GM12865 (cell line): ENCODE measurements at places on chromosomes 6 and 20.
A peak's percentile ranks its signal among the peaks of the same experiment; 100 is the strongest.

DNA sequence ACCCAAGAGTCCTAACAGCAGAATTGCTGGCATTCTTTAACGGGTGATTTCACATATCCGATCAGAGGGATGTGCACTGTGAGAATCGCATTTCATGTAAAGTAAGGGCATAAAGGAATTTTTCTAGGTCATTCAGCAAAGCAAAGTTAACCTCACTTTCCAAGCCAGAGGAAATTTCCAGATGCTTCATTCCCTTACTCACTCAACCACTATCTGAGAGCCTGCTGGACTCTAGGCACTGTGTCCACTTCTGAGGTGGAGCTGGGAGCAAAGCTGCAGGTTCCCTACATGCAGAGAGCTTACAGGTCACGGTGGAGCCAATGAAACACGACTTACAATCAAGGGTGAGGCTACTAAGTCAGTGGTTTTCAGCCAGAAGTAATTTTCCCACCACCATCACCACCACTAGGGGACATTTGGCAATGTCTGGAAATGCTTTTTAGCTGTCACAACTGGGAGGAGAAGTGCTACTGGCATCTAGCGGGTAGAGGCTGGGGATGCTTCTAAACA is 34.5 kb upstream of the TSHZ2 start:
- DNase-seq: peak; percentile 7

DNA sequence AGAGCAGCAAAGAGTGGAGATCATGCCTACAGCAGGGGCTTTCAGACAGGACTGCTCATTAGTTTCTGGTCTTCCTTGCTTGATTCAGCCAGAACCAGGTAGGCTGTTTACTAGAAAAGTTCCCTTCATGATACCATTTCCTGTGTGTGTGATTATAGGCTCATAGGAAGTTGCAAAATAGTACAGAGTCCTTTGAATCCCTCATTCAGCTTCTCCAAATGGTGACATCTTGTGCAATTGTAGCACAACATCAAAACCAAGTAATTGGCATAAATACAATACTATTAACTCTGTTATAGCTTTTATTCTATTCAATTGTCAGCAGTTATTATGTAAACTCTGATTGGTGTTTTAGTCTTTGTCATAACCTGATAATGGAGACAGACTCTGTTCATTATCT is 347.3 kb upstream of the CDH4 start:
- DNase-seq: no peak

DNA sequence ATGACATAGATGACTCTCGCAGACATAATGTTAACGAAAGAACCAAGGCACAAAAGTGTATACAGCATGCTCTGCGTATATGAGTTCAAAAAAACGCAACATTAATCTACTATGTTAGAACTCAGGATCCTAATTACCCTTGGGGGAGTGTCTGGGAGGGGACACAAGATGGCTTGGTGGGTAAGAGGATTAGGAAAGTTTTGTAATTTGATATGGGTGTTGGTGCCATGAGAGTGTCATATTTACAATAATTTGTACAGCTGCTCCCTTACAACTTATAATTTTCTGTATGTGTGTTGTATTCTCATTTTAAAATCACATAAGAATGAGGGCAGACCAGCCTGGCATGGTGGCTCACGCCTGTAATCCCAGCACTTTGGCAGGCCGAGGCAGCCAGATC is 38.6 kb downstream of the TFEB start:
- DNase-seq: no peak

- DNase-seq: no peak
Observed at GRCh38 chr20:15992564-15992963, 580.7 kb downstream of the KIF16B start.

GRCh38 chr20:63082308-63082938 is 75.7 kb upstream of the BHLHE23 start:
- DNase-seq: no peak

DNA sequence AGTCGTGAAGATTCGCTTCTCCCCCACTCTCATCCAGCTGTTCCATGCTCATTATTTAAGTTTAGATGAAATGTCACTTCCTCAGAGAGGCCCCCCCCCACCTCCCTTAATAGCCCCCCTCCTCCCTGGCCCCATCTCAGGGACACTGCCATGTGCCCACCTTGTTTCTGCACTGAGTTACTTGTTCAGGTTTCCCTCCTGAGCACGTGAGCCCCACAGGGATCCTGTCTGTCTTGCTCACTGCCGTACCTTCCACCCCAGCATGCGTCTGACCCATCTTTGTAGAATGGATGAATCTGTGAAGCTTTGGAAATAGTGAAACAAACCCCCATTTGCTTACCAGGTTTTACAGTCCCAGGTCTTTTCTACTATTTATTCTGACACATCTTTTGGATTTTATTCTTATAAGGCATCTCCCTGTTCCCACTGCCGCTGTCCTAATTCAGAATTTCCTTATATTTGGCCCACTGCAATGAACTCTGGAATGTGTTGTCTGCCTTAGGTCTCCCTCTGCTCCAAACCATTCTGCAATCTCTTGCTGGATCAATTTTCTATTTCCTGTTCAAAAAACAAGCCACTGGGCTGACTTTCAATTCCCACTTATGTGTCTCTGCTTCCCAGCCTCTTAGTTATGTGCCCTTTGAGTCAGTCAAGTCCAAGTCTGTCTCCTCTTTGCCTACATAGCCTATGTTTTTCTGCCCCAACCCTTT is 136.5 kb upstream of the ECI2 start:
- no peak for DNase-seq

DNA sequence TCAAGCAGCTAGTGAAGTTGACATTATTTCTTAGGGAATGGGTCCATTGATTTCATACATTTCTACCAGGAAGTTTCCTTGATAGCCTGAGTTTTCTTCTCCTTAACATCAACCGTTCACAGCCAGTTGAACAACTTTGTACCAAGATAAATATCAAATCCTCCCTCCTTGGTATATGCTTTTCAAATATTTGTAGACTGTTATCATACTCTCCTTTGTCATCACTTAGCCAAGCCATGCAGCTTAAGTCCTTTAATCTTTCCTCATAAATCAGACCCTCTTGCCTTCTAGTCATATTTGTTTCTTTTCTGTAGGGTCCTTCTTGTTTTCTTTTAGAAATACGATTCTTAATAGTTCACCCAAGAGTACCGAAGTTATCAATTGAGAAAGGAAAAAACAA is 25.6 kb downstream of the RFX6 start:
- no peak for DNase-seq

GRCh38 chr6:36999751-37000125 is 5.7 kb upstream of the FGD2 start:
- no peak for DNase-seq

DNA sequence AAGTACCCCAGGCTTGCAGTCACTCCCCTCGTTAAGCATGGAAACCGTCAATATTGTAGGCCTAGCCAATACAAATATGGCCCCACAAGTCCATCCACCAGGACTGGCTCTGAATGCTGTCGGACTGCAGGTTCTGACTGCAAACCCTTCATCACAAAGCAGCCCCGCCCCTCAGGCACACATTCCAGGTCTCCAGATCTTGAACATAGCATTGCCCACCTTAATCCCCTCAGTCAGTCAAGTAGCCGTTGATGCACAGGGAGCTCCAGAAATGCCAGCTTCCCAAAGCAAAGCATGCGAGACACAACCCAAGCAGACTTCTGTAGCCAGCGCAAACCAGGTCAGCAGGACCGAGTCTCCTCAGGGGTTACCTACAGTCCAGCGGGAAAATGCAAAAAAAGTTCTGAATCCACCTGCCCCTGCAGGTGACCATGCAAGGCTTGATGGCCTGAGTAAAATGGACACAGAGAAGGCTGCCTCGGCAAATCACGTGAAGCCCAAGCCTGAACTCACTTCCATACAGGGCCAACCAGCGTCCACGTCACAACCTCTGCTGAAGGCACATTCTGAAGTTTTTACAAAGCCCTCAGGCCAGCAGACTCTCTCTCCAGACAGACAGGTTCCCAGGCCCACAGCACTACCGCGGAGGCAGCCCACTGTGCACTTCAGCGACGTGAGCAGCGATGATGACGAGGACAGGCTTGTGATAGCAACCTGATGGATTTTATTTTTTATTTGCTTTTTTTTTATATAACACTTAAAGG is 126.2 kb upstream of the EDN1 start:
- DNase-seq: no peak

DNA sequence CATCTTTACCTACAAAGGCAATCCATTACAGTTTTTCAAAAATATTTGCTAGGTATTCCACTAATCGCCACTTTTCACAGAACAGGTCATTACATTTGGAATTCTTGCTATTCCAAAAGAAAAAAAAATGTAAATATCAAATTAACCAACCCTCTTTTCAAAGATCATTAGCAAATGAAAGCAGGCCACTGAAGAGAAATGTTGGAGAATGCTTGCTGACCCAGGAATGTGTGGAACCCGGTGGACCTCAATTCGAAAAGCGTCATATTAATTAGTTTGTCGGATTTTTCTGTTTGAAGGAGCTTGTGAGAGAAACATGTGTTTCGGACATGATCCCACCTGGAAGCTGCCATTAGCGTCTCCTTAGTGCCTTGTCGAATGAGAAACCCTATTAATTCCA is 27.9 kb upstream of the SERPINB9 start:
- DNase-seq: no peak

DNA sequence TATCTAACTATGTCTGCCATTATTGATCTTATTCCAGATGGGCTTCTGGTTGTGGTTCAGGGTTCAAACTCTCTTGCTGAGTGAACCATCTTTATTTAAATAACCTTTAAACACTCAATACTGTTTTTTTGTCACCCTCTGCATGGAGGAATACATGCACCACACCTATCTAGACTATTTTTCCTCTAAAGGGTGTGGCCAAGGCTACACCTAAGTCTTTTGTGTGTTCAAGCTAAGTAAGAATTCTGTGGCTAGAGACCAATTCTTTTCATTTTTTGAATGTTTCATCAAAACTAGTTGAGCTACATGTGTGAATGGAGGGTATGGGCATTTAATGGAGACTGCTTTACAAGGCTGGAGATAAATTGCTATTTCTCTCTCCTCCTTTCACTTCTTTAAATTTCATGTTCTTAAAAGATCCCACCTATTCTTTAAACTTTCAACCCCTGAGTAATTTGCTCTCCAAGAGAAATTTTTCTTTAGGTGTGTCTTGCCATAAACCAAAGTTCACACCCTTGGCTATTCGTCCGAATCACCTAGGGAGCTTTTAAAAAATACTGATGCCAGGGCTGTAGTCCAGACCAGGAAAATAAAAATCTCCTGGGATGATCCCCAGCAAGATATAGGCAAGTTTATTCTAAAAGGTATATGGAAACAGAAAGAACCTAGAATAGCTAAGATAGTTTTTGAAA is 24.8 kb upstream of the MBOAT1 start:
- DNase-seq: no peak

DNA sequence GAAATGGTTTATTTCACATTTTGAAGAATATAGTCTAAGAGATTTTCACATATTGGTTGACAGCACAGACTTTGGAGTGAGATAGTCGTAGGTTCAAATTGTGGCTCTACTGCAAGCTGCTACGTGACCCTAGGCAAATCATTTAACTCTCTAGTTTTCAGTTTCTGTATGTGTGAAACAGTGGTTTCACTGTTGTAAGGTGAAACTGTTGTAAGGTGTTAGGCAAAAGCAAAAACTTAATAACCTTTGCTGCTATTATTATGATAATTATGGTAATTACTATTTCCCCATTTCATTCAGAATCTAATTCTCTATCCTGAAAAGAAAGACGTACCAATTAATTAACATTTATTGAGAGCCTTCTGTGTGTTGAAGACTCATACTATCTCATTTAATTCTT is 144.2 kb downstream of the REV3L start:
- peak; percentile 73 for DNase-seq

- no peak for DNase-seq
Observed at GRCh38 chr20:57536771-57537724, 12.1 kb upstream of the CTCFL start.

GRCh38 chr20:2244993-2245392 is 50.8 kb upstream of the TGM3 start:
- no peak for DNase-seq

DNA sequence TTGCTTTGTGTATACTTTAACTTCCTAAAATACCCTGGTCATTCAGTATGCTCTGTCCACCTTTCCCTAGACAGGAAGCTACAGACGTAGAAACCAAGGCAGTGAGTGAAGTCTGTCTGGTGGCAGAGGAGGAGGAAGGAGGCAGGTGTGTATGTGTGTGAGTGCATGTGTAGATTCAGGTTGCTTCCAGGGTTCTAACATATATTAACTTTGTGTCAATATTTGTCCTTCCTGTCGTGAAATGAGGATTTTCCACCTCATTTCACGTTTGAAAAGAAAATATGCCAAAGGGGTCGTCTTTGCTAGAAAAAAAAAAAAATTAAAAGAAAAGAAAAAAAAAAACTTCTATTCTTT is 411.5 kb downstream of the PKHD1 start:
- DNase-seq: no peak

DNA sequence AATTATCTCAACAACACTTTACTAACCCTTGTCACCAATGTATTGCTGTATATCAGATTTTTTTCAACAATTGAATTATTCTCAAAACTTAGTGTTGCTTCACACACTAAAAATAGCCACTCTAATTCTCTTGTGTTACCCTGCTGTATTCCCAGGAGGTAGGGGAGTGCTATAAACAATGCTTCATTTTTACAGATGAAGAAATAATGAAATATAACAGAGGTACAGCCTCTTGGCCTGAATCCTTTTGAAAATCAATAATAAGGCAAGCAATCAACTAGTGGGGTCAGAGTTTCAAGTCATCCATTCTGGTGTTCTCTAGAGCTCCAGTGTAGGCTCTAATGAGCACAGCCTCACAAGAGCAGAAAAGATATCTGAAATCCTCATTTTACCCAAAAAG is 10.9 kb downstream of the HIVEP2 start:
- no peak for DNase-seq

DNA sequence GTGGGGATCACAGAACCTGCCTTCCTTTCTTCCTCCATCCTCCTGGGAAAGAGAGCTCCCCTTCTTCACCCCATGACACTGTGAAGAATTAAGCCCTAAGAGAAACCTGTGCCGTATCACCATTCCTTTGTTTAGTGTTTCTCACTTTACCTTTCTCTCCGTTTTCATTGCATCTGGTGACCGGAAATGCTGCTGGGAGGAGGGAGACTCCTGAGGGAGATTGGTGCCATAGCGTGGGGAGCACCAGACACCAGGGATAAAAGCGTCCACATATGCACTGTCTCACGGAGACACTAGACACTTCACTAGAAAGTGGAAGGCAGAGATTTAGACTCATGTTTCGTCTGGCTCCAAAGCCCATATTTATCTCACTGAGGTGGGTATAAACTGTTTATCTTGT is 15.5 kb upstream of the ULBP3 start:
- no peak for DNase-seq

GRCh38 chr20:16922834-16923233 is 174.7 kb downstream of the OTOR start:
- DNase-seq: no peak

DNA sequence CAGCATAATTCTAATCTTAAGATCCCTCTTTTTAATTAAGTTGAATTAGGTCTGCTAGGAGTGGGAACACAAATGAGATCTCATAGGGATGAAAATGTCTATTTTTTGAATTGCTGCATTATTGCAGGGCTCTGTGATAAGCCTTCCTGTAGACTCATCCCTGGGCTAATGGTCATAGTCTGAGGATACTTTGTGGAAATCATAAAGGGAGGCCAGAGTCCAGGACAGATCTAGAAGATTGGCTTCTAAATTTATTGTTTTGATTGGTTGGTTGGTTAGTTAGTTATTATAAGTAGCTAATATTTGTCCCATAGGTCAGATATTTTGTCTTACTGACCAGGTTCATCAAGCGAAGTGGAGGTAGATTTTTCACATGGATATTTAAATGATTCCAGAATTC is 142.3 kb downstream of the AKAP7 start:
- no peak for DNase-seq
